ENCODE measurements at places on chromosomes 7 and 10. TPM values are rescaled to one million over a fixed set of nuclear protein-coding genes. Genes with fewer than 3 reads are reported as not detected.

- H3K4me1 ChIP-seq: no peaks in the 10 kb centered on the region
- H3K4me3 ChIP-seq: no peak overlapping the region
- no peak for DNase-seq
- H3K27me3 ChIP-seq: peaks cover 12% of the 10 kb centered on the region
Observed at GRCh38 chr10:123479640-123480039, 186.5 kb upstream of the GPR26 start.

GRCh38 chr10:100307684-100308083 is 21.2 kb upstream of the BLOC1S2 start:
- H3K36me3 ChIP-seq: no peaks in the 10 kb centered on the region
- DNase-seq: no peak
- peaks cover 18% of the 10 kb centered on the region for H3K27me3 ChIP-seq

- no peak for DNase-seq
- H3K27me3 ChIP-seq: no peaks in the 10 kb centered on the region
- no peak overlapping the region for H3K27ac ChIP-seq
- H3K4me1 ChIP-seq: no peaks in the 10 kb centered on the region
- H3K36me3 ChIP-seq: peaks cover 28% of the 10 kb centered on the region
- no peak overlapping the region for H3K4me3 ChIP-seq
Observed at GRCh38 chr10:109861081-109861480, 62.2 kb downstream of the XPNPEP1 start.

DNA sequence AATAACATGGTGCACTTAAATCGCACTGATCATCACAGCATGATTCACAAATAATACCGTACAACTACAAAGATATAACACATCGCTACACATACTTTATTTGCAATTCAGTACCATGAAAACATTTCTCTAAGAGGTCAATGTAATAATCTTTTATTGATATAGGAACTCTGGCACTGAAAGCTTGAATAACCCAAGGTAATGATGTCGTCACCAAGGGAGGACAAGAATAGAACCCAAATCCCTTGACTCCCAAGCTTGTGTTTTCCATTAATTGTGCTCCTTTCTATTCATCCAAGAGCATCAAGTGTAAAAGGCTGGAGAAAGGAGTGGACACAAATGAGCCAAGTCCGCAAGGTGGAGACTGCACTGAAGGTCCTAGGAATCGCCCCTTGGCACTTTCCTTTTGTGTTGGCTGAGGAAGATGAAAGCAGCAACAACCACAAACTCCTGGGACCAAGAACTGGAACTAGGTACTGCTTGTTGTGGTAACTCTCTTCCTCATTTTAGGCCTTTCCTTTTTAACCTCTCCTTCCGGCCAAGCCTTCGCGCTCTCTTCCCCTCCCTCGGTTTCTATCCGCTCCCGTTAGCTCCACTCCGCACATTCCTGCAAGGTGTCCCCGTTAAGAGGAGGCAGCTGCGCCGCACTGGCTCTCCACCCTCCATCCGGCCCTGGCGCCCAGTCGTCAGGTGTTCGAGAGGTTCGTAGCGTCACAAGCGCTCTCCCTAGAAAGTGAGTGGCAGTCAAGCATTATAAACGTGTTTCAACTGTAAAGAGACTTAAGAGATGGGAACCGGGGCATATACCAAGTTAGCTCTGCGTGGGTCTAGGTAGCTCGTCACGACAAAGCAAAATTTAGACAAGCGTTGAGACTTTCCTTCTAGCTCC is 1.0 kb upstream of the CBLL1 start:
- DNase-seq: no peak
- no peaks in the 10 kb centered on the region for H3K27me3 ChIP-seq
- peaks cover 36% of the 10 kb centered on the region for H3K4me1 ChIP-seq
- peak overlapping the region; percentile 99 for H3K4me3 ChIP-seq
- H3K27ac ChIP-seq: peak overlapping the region; percentile 100

- H3K4me1 ChIP-seq: no peaks in the 10 kb centered on the region
- DNase-seq: no peak
- no peaks in the 10 kb centered on the region for H3K27me3 ChIP-seq
- no peaks in the 10 kb centered on the region for H3K36me3 ChIP-seq
Observed at GRCh38 chr7:81414411-81414810, 355.4 kb downstream of the HGF start.

The SPDYE18 gene
- total RNA-seq: 2.1 TPM

The ASIC3 gene
- 9.8 TPM for total RNA-seq
